Lung (tissue), 17 donors: ENCODE measurements at places on chromosomes 1 and 21. TPM values are rescaled to one million over a fixed set of nuclear protein-coding genes. Genes with fewer than 3 reads are reported as not detected.
A peak's percentile ranks its signal among the peaks of the same experiment; 100 is the strongest.

DNA sequence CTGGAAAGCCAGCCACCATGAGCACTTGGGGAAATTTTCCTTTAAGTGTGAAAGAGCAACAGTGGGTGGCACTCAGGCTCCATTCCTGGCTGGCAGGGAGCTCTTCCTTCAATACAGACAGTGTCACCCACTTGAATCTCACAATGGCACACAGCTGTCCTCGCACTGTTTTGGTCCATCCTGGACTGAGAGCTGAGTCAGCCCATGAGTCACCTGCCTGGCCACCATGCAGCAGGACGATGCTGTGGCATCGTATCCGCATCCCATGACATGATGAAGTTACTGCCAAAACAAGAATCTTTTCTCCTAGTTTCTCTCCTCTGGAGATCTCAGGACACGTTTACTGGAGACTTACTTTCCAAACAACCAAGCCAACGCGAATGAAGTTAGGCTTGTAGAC lies 6.0 kb downstream of the TMPRSS2 start:
- no peak for DNase-seq

DNA sequence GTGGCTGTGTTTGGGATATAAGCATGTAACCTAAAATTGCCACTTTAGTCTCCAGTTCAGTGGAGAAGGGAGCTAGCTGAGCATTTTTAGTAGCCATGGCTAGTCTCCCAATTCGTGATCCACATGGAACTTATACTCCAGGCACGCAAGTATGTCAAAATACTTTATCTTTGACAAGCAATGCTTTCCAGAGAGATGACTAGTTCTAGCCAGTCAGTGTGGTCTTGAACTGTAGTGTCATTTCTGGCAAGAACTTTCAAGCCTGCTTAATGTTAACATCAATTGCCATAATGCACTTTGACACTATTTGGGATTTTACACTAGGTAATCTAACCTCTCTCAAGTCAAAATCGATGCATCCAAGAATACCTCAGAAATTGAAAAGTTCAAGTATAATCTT lies 660.0 kb downstream of the PTPRC start:
- no peak for DNase-seq

DNA sequence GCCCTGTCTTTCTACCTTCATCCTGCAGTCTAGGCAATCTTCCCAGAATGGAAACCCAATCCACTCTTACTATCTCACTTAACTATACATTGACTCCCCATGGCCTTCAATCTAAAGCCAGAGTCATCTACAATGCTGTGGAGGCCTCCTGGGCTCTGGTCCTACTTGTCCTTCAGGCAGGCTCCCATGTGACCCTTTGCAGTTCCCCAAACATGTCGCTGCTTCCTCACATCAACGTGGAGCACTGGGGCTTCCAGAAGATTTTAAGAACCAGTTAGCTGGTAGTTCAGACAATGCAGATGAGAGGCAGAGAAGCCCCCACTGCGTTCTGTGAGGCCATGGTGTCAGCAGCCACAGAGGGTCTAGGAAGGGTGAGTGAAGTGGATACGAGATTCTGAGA lies 18.6 kb downstream of the LYPD8 start:
- DNase-seq = no peak

The TUFT1 gene
- total RNA-seq = 13.9 TPM

The BLACAT1 gene
- total RNA-seq = 0.55 TPM

The S100A5 gene
- total RNA-seq = 0.31 TPM

DNA sequence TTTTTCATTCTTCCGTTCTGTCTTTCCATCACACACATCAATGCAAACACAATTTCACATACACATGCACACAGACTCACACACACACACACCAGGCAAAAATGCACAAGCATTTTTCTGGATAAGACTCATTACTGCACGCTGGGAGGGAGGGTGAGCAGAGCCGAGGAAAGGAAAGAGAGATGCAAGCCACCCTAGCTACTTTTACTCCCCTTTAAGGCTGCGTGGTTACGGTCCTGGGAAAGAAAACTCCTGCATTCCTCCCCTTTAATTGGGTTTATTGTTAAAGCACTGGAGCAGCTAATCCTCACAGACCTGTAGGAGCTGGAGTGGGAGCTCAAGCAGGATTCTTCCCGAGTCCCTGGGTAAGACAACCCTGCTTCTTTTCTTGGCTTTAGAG lies at the start of gene CAMK1G:
Gene CAMK1G, plus strand, starts transcription at position 307 of the 400 bp plus-strand sequence. CDS start 11,270 bp downstream, outside the sequence.
- peak; percentile 71 for DNase-seq

DNA sequence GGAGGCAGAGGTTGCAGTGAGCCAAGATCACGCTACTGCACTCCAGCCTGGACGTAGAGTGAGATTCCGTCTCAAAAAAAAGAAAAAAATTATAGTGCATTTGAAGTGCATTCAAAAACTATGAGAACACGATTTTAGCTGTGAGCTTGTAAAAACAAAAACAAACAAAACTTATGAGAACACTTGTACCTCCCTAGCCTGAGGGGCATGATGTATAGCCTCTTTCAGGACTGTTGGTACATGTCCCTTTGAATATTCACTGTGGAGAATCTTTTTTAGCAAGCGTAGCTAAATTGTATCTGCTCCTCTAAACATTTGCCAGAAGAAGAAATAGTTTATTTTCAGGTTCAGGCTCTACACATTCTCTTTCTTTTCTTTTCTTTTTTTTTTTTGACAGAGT lies 9.5 kb upstream of the DEGS1 start:
- DNase-seq = no peak

The FCGR2B gene
- total RNA-seq = 6.8 TPM

The LCE1A gene
- not detected for total RNA-seq

DNA sequence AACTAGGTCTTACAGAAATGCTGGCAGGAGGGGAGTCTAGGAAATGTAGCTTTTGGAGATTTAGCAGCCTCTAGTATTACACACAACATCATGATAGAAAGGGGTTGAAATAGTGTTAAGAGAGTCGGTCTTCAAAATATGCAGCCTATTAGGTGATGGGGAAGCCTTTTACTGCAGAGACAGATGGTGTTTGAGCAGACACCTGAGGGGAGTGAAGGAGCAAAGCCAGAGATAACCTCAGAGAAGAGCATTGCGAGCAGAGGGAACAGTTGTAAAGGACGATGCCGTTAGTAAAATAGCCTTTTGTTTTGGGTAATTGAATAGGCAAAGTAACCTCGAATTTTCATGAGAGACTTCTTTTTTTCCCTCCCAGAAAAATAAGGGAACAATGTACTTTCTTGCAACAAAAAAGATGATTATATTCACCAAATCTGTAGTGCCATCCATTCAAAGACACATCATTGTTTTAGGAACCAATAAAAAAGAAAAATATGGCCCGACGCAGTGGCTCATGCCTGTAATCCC lies 66.3 kb upstream of the KIF1B start:
- no peak for DNase-seq

DNA sequence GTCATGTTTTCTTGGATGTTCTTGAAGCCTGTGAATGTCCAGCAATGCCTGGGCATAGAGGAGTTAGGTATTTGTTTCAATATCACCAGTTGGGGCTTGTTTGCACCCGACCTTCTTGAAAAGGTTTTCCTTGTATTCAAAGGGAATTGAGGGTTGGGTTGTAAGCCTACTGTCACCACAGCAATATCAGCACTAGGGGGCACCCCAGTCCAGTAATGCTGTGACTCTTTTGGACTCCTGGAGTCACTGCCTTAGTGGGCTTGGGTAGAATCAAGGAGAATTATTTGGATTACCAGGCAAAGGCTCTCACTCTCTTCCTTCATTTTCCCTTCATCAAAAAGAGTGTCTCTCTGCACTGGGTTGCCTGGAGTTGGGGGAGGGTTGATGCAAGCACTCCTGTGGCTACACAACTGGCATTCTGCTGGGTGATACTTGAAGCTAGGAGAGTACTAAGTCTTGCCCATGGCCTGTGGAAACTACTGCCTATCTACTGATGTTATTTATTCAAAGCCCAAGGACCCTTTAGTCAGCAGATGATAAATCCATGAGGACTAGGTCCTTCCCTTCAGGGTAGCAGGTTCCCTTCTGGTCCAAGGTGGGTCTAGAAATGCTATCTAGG lies 34.5 kb downstream of the OR10R2 start:
- DNase-seq = no peak

GRCh38 chr1:233328142-233328921 lies 808 bp downstream of the MAP3K21 start:
- peak; percentile 21 for DNase-seq

The NTRK1 gene
- 0.61 TPM for total RNA-seq
